ENCODE measurements at places on chromosomes 2 and 18. TPM values are rescaled to one million over a fixed set of nuclear protein-coding genes. Genes with fewer than 3 reads are reported as not detected.
A peak's percentile ranks its signal among the peaks of the same experiment; 100 is the strongest.

DNA sequence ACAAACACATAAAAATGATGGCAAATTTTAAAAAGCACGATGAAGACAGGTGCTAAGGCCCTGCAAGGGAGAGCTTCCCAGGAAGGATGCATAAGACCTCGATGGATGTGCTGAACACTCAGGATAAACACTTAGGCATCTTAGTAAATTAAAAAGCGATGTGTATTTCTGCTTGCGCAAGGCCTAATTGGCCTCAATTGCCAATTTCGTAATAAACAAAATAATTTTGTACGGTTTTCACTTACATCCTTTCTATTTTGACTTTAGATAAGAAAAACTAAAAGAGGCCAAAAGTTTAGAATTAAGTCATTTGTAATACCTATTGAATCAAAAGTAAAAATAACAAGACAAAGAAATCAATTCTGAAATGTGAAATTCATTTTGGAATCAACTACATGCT is 189.1 kb downstream of the TCF4 start:
- H3K27me3 ChIP-seq: no peaks in the 10 kb centered on the region
- H3K27ac ChIP-seq: no peak overlapping the region
- H3K4me1 ChIP-seq: peaks cover 19% of the 10 kb centered on the region
- DNase-seq: no peak

The GPBAR1 gene
- total RNA-seq: 2.8 TPM

The AP1S3 gene
- 2.2 TPM for total RNA-seq

The SAG gene
- not detected for total RNA-seq

GRCh38 chr18:30674596-30674995 is 367.9 kb downstream of the DSC3 start:
- H3K36me3 ChIP-seq: no peaks in the 10 kb centered on the region
- no peak overlapping the region for H3K4me3 ChIP-seq
- no peak for DNase-seq
- H3K27me3 ChIP-seq: no peaks in the 10 kb centered on the region
- no peaks in the 10 kb centered on the region for H3K4me1 ChIP-seq

DNA sequence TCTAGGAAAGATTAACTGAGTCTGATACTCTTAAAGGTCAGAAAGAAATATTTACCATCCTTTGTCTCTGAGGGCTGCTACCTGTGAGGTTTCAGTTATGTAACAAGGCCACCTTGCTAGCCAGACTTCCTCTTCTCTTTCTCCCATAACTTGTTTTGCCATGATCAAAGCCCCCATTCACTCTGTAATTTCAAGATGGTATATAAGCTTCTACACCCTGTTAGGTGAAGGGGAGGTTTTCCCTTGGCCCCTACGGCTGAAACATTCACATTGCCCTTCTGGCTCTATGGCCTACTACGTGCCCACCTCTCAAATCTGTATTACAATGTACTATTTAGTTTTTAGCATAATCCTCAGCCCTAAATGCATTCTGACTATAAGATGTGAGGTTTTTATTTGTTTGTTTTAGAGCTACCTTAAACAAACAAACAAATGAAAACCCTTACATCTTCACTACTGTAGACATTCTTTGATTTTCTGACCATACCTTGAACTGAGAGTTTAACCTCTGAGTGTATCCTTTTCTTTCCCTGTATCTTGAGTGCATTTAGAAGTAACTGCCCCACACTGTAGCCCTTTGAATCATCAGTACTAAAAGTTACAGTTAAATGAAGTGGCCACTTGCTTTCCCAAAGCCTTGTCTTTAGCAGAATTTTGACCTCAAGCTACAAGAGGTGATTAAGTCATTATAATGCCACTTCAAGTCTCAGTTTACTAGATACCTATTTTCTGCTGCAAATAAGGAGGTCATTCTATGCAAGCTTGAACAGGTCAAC is 332.2 kb downstream of the SOCS6 start:
- no peaks in the 10 kb centered on the region for H3K36me3 ChIP-seq
- H3K27ac ChIP-seq: no peak overlapping the region
- DNase-seq: no peak
- no peaks in the 10 kb centered on the region for H3K27me3 ChIP-seq

The CYBRD1 gene
- 246 TPM for total RNA-seq

The SERPINB13 gene
- total RNA-seq: not detected

DNA sequence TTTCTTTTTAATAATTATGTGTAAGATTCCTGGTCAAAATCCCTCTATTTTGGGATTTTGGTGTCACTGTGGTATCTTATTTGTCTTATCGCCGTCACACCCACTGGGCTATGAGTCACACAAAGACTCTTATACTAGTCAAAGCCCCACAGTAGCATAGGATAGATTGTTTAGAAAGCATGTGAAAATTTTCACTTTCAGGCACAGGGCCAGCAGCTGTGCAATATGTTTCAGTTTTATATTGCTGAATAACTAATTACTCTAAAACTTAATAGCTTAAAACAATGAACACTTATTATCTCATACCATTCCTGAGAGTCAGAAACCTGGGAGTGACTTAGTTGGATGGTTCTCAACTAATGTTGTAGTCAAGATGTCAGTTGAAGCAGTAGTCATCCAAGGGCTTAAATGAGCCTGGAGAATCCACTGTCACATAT is 24.0 kb downstream of the CFAP210 start:
- H3K27ac ChIP-seq: no peak overlapping the region
- H3K36me3 ChIP-seq: no peaks in the 10 kb centered on the region
- DNase-seq: no peak

The KLHL41 gene
- 1.6 TPM for total RNA-seq

- H3K27me3 ChIP-seq: no peaks in the 10 kb centered on the region
- H3K27ac ChIP-seq: no peak overlapping the region
- H3K4me3 ChIP-seq: no peak overlapping the region
- no peaks in the 10 kb centered on the region for H3K36me3 ChIP-seq
- no peak for DNase-seq
Observed at GRCh38 chr18:33472509-33472908, 32.0 kb upstream of the CCDC178 start.

The RAB17 gene
- 18.7 TPM for total RNA-seq

The RBM43 gene
- 7.9 TPM for total RNA-seq

GRCh38 chr2:240786355-240786841 is 33.6 kb downstream of the KIF1A start:
- no peaks in the 10 kb centered on the region for H3K4me1 ChIP-seq
- H3K36me3 ChIP-seq: no peaks in the 10 kb centered on the region
- no peaks in the 10 kb centered on the region for H3K27me3 ChIP-seq
- no peak overlapping the region for H3K4me3 ChIP-seq
- H3K27ac ChIP-seq: no peak overlapping the region

The IGFBP5 gene
- 1,213 TPM for total RNA-seq

DNA sequence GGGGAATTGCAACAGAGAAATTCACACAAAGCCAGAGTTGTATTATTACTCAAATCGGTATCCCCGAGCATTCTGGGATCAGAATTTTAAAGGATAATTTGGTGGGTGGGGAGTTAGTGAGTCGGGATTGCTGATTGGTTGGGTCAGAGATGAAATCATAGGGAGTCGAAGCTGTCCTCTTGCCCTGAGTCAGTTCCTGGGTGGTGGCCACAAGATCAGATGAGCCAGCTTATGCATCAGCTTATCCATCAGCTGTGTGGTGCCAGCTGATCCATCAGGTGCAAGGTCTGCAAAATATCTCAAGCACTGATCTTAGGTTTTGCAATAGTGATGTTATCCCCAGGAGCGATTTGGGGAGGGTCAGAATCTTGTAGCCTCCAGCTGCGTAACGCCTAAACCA is 34.3 kb upstream of the ITM2C start:
- no peaks in the 10 kb centered on the region for H3K4me1 ChIP-seq
- H3K27me3 ChIP-seq: peaks cover 18% of the 10 kb centered on the region
- no peak overlapping the region for H3K4me3 ChIP-seq
- no peak overlapping the region for H3K27ac ChIP-seq
- no peak for DNase-seq
- no peaks in the 10 kb centered on the region for H3K36me3 ChIP-seq

GRCh38 chr2:230759481-230760167 is 47.0 kb downstream of the CAB39 start:
- no peak overlapping the region for H3K4me3 ChIP-seq
- peaks cover 15% of the 10 kb centered on the region for H3K36me3 ChIP-seq
- DNase-seq: no peak
- no peak overlapping the region for H3K27ac ChIP-seq
- no peaks in the 10 kb centered on the region for H3K27me3 ChIP-seq

The GALNT13 gene
- 11.8 TPM for total RNA-seq

DNA sequence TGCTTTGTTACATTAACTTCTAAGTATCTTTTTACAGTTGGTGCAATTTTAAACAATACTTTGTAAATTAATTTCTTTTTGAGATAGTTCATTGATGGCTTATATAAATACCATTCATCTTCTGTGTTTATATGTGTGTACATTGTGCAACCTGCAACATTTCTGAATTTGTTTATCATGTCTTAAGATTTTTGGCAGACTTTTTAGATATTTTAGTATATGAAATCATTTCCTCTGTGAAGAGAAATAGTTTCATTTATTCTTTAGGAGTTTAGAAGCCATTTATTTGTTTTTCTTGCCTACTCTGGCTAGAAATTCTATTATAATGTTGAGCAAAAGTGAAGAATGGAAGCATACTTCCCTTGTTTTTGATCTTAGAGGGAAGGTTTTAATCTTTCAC is 337.8 kb upstream of the DSEL start:
- H3K4me1 ChIP-seq: no peaks in the 10 kb centered on the region
- no peaks in the 10 kb centered on the region for H3K36me3 ChIP-seq
- no peak overlapping the region for H3K27ac ChIP-seq
- H3K27me3 ChIP-seq: no peaks in the 10 kb centered on the region

DNA sequence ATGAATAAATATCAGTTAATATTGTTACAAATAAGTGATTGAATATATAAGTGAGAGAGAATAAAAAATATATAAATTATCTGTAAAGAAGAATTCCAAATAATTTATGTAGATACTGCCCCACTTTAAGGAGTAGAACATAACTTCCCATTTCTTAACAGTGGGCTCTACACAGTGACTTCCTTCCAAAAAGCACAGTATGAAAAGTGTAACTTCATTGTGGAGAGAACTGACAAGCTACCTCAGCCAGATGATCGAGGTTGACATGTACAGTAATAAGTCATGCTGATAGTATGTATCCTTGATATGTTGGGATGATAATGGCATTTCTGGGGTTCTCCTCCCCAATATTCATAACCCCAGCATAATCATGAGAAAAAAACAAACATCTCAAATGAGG is 191.9 kb upstream of the FN1 start:
- H3K27ac ChIP-seq: no peak overlapping the region
- no peaks in the 10 kb centered on the region for H3K27me3 ChIP-seq
- H3K4me3 ChIP-seq: no peak overlapping the region
- H3K4me1 ChIP-seq: no peaks in the 10 kb centered on the region
- DNase-seq: no peak

GRCh38 chr18:77557046-77557587 is 307.5 kb downstream of the GALR1 start:
- H3K36me3 ChIP-seq: no peaks in the 10 kb centered on the region
- H3K4me1 ChIP-seq: no peaks in the 10 kb centered on the region
- DNase-seq: no peak
- H3K4me3 ChIP-seq: no peak overlapping the region
- no peak overlapping the region for H3K27ac ChIP-seq

DNA sequence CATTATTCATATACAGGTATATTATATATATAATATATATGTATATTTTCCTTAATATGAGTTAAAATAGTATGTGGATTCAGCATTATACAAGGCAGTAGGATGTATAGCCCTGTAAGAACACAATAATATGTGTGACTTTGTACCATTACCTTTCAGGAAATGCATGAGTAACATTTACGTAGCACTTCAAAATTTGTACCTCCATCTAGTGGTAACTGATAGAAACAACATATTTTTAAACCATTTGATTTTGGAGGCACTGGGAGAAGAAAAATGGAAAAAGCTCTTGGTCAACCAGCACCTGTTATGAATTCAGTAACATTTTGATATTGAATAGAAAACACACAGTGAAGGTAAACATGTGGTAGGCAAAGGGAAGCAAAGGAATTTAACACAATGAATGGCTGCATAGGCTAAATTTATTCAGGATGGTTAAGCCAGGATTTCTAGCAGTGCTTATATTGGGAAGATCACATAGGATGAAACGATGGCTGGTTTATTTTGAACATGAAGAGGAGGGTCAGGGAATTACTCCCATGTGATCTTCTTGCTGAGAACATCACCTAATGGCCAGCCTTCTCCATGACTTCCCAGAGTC is 565.5 kb downstream of the CCDC85A start:
- H3K36me3 ChIP-seq: no peaks in the 10 kb centered on the region
- no peak for DNase-seq
- no peaks in the 10 kb centered on the region for H3K4me1 ChIP-seq
- H3K27me3 ChIP-seq: no peaks in the 10 kb centered on the region
- no peak overlapping the region for H3K4me3 ChIP-seq

The SLC19A3 gene
- 1.2 TPM for total RNA-seq

- no peak overlapping the region for H3K27ac ChIP-seq
- peaks cover 35% of the 10 kb centered on the region for H3K4me1 ChIP-seq
- H3K36me3 ChIP-seq: no peaks in the 10 kb centered on the region
- H3K4me3 ChIP-seq: no peak overlapping the region
- H3K27me3 ChIP-seq: no peaks in the 10 kb centered on the region
Observed at GRCh38 chr2:197215748-197216360, 94.7 kb downstream of the ANKRD44 start.

GRCh38 chr2:65558743-65559142 is 126.3 kb upstream of the SPRED2 start:
- no peaks in the 10 kb centered on the region for H3K4me1 ChIP-seq
- DNase-seq: no peak
- no peak overlapping the region for H3K4me3 ChIP-seq

GRCh38 chr2:138602166-138602460 is 100.5 kb downstream of the SPOPL start:
- H3K27ac ChIP-seq: no peak overlapping the region
- H3K4me1 ChIP-seq: no peaks in the 10 kb centered on the region
- no peak for DNase-seq
- H3K27me3 ChIP-seq: no peaks in the 10 kb centered on the region
- H3K4me3 ChIP-seq: no peak overlapping the region

The SPATA3 gene
- total RNA-seq: not detected

DNA sequence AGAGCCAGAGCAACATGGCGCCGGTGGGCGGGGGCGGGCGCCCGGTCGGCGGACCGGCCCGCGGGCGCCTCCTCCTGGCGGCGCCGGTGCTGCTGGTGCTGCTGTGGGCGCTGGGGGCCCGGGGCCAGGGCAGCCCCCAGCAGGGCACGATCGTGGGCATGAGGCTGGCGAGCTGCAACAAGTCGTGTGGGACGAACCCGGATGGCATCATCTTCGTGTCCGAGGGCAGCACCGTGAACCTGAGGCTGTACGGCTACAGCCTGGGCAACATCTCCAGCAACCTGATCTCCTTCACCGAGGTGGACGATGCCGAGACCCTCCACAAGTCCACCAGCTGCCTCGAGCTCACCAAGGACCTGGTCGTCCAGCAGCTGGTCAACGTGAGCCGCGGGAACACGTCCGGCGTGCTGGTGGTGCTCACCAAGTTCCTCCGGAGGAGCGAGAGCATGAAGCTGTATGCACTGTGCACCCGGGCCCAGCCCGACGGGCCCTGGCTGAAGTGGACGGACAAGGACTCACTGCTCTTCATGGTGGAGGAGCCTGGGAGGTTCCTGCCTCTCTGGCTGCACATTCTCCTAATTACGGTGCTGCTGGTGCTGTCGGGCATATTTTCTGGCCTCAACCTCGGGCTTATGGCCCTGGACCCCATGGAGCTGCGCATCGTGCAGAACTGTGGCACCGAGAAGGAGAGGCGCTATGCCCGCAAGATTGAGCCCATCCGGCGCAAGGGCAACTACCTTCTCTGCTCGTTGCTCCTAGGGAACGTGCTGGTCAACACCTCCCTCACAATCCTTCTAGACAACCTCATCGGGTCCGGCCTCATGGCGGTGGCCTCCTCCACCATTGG is 507 bp downstream of the CNNM4 start:
- no peaks in the 10 kb centered on the region for H3K27me3 ChIP-seq
- DNase-seq: peak; percentile 50
- H3K27ac ChIP-seq: no peak overlapping the region

- no peaks in the 10 kb centered on the region for H3K4me1 ChIP-seq
- H3K27ac ChIP-seq: no peak overlapping the region
- peak; percentile 10 for DNase-seq
- H3K27me3 ChIP-seq: no peaks in the 10 kb centered on the region
Observed at GRCh38 chr2:105674401-105674800, 70.3 kb upstream of the NCK2 start.

All from adrenal gland (tissue), 19 donors.